Stimulated activated naive CD4-positive, alpha-beta T cell (primary cell): ENCODE measurements at places on chromosomes 11 and 22.

DNA sequence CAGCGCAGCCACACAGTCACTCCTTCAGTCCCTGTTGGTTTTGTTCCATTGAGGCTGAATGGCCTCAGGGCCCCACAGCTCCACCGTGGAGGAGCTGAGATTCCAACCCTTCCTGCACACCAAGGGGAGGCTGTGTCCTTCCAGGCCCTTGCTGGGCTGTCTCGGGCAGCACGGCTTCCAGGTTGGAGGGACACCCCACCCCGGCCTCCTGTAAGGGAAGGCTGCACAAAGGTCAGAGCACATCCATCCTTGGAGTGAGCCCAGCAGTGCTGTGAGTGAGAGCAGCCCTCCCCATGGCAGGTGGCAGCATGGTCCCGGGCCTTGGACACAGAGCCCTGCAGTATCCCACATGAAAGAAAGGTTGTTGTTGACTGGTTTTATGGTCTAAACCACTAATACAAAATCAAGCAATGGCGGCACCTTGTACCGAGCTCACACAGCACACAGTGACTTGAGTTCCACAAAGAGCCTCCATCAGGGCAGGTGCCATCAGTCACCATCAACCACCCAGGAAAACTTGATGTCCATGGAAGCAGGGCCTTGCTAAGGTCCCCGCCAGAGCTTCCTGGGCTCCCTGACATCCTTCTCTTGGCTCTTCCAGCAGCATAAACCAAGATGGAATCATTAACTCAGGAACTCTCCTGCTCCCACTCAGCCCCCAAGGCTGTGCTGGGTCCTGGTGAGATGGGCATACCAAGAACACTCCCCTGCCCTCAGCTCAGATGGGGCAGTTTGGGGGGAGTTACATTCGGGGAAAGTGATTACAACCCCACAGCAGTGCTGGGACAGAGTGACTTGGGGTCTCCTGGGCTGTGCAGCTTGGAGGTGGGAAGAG is 1500.4 kb downstream of the TBC1D22A start:
- DNase-seq = no peak

- DNase-seq = no peak
Measured at GRCh38 chr22:38564669-38565068, 5.3 kb downstream of the DMC1 start.

GRCh38 chr11:111372538-111372937 is 6.5 kb downstream of the POU2AF1 start:
- DNase-seq = no peak

DNA sequence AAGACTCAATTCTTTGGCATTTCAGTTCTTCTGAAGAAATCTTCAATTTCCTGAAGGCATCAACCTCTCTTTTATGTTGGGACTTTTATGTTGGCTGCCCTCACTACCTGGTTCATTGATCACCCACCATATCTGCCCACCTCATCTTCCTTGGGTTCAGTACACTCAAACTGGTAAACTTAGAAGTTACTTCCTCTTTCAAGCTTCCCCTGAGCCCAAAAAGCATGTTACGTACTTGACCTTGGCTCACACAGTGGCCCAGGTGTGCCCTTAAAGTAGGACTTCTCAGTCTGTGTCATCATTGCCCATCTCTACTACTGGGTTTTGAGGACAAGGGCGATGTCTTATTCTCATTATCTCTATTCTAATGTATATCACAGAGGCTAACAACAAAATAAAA is 86.1 kb downstream of the GRIA4 start:
- DNase-seq = no peak

DNA sequence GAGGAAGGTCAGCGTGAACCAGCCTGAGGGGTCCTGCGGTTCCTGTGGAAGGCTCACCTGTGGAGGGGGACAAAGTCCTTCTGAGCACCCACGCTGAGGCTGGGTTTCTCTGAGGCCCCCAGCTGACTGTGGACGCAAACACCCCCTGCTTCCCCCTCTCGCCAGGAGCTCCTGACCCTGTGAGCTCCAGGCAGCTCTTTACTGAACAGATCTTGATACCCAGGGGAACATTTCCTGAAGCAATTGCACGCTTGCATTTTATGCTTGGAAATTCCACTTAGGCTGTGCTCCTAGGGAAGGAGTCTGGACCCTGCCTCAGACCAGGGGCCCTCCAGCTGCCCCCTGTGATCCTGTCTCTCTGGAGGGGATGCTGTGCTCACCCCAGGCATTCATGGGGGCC is 454.2 kb upstream of the B3GAT1 start:
- DNase-seq = no peak

DNA sequence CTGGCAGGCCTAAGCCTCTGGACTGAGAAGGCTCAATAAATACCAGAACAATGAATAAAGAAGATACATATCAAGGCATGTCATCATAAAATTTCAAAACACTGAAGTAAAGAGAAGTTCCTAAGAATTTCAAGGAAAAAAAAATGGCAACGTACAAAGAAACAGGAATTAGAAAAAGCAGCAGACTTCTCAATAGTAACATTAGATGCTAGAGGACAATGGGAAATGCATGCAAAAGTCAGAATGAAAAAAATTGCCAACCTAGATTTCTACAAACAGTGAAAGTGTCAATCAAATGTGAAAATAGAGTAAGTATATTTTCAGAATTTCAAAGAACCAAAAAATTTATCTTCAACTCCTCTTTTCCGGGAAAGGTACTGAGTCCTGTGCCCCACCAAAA is 125.0 kb downstream of the KCNC1 start:
- DNase-seq = no peak

- DNase-seq = no peak
Measured at GRCh38 chr22:22390989-22391388, 117.6 kb downstream of the ZNF280B start.

DNA sequence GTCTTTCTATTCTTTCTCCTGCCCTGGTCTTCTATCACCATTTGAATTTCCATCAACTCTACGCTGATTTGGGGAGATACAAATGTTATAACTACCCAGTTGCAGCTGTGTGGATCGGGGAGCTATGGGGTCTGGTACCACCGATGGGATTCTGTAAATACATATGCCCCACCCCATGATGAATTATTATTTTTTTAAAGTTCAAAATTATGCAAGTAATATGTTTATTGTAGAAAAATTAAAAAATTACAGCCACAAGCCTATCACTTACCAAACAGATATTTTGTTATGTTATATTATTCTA is 52.4 kb upstream of the CLMP start:
- no peak for DNase-seq

- DNase-seq = no peak
Measured at GRCh38 chr11:117839936-117840813, 15.6 kb upstream of the FXYD2 start.

GRCh38 chr22:32737811-32738497 is 63.6 kb upstream of the TIMP3 start:
- DNase-seq = no peak

DNA sequence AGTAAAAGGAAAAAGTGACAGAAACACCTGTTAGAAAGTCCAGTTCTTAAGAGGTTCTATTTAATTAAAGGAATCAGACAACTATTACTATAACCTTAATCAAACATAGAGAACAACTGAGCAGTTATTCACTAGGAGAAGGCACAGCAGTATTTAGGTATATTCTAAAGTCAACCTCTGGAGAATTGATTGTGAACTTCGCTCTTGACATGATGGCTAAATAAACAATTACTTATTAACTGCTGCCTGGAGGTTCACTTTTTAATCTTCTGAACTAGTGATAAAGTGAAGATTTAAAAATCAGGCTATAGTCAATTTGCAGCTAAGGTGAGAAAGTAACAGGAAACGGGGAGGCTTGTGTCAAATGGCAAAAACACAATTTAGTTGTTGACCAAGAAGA is 557.3 kb downstream of the FAM181B start:
- DNase-seq = no peak

GRCh38 chr22:31044262-31044861 is 36.8 kb upstream of the SMTN start:
- DNase-seq = no peak

GRCh38 chr11:107218123-107219013 is 200.1 kb upstream of the GUCY1A2 start:
- DNase-seq = no peak

GRCh38 chr11:1038921-1039320 is 2.4 kb upstream of the MUC6 start:
- no peak for DNase-seq

- DNase-seq = no peak
Measured at GRCh38 chr11:25860677-25861450, 471.1 kb upstream of the ANO3 start.

- no peak for DNase-seq
Measured at GRCh38 chr11:31655483-31655882, 145.9 kb downstream of the ELP4 start.

DNA sequence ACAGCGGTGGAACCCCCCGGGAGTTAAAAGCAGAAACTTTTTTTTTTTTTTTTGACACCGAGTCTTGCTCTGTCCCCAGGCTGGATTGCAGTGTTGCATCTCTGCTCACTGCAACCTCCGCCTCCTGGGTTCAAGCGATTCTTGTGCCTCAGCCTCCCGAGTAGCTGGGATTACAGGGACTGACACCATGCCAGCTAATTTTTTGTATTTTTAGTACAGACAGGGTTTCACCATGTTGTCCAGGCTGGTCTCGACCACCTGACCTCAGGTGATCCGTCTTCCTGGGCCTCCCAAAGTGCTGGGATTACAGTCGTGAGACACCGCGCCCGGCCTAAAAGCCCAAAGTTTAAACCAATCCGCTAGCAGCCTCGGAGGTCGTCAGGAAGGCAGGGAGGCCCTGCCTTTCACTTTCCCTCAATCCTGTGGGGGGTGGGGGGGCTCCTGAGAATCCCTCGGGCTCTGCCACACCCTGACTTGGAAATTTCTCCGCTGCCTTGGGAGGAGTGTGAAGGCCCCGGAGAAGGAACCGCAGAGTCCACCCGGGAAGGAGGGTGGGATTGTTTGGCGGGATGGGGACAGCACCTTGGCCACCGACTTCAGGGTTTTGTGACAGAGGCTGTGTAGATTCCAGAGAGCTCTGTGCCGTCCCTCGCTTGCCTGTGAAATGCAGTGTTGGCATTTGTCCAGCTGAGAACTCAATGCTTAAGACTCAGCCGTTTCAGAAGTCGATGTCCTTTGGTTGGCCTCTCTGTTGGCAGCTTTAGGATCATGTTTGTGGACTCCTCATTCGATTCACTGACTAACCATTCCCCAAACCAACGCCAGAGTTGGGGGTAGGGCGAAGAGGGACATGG is 1.0 kb downstream of the ARHGAP8 start:
- no peak for DNase-seq

- DNase-seq = no peak
Measured at GRCh38 chr11:105081412-105082150, 36.4 kb upstream of the CARD16 start.

GRCh38 chr22:45998638-45999378 is 21.8 kb upstream of the WNT7B start:
- no peak for DNase-seq

DNA sequence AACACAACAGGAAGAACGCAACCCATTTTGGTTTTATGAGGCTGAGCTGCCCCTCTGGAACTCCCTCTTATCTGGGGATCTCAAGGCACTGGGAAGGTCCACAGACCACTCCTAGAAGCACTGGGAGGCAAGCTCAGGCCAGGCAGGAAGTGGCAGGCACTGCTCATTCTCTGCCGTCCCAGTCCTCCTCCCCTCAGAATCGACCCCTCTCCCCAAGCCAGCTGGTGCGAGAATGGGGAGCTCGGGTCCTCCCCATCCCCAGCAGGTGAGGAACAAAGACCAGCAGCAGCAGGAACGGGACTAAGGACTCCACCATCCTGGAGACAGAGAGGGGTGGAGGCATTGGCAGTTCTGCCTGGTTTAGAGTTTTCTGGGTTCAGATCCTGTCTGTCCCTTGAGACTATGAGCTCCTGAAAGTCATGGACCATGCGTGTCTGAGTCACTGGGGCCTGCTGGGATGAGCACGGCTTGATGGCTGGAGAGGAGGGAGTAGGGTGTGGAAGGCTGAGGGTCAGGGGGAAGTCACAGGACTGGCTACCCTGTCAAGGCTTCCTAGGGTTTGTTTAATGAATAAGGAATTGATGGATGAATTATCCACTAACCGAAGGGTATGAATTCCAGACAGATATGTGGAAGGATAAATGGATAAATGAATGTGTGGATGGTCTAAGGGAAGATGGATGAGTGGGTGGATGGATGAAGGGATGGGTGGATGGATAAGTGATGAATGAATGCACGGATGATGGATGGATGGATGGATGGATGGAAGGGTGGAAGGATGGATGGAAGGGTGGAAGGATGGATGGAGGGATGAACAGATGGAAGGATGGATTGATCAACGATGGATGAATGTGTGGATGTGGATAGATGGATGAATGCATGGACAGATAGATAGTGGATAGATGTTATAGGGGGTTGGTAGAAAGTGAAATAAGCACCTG is 6.4 kb downstream of the MYEOV start:
- no peak for DNase-seq

DNA sequence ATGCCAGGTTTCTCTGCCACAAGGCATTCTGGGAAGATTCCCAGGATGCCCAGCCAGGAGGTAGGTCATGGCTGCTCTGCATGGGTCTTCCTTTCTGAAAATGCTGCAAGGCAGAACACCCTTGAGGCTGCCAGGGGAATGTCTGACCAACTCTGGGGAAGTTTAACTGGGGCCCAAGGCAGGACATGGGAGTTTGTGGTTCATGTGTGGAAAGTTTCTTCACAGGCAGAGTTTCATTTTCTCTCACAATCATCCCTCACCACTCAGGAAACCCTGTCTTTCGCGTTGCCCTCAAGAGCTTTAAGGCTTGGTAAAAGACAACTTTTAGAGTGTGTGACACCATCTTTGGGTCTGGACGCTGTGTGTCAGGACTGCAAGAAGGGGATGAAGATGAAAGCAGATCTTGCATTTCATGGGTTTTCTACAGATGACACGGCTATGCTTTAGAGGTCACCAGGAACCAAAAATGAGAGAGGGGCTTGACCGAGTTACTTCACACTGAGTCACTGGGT is 133.5 kb downstream of the CD44 start:
- peak; percentile 2 for DNase-seq

- DNase-seq = no peak
Measured at GRCh38 chr11:46969379-46969778, 32.8 kb downstream of the CSTPP1 start.

DNA sequence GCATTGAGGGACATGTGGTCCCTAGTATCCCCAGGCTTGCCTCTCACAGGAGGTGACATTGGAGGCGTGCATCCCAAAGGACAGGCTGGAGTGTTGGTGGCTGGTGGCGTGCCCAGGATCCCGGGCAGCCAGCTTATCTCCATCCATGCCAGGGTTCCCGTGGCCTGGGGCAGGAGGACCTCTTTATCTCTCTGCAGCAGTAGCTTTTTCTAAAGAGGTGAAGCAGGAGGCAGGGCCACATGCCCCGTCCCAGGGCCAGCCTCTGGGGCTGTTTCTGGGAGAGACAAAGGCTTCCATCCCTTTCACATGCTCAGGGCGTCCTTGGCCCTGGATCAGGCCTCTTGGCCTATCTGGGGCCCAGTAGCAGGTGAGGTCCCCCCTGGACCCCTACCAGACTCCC is 19.7 kb downstream of the PARVG start:
- no peak for DNase-seq

- peak; percentile 84 for DNase-seq
Measured at GRCh38 chr11:46889689-46890475, 28.5 kb downstream of the LRP4 start.
